ENCODE measurements at places on chromosomes 11 and 22. TPM values are rescaled to one million over a fixed set of nuclear protein-coding genes. Genes with fewer than 3 reads are reported as not detected.

- no peak for DNase-seq
Observed at GRCh38 chr11:39971938-39972337, 1487.5 kb downstream of the LRRC4C start.

DNA sequence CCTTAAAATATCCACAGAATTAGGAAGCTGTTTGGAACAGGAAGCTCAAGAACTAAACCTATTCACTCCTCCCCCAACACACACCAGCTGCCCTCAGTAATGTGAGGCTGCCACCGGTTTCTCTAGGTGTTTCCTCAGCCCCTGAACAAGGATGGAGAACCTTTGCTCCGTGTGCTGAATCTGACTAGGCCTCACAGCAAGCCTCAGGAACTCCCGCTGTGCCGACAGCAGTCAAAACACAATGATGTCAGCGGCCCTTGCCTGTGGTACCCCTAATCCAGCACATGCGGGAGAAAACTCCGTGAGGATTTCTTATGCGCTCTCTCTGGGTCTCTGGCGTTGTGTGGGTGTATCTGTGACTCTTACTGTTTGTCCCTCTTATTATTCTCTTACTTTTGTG lies 153.3 kb downstream of the EFCAB6 start:
- no peak for DNase-seq

- DNase-seq: peak; percentile 31
Observed at GRCh38 chr11:76765863-76766350, 17.2 kb upstream of the TSKU start.

DNA sequence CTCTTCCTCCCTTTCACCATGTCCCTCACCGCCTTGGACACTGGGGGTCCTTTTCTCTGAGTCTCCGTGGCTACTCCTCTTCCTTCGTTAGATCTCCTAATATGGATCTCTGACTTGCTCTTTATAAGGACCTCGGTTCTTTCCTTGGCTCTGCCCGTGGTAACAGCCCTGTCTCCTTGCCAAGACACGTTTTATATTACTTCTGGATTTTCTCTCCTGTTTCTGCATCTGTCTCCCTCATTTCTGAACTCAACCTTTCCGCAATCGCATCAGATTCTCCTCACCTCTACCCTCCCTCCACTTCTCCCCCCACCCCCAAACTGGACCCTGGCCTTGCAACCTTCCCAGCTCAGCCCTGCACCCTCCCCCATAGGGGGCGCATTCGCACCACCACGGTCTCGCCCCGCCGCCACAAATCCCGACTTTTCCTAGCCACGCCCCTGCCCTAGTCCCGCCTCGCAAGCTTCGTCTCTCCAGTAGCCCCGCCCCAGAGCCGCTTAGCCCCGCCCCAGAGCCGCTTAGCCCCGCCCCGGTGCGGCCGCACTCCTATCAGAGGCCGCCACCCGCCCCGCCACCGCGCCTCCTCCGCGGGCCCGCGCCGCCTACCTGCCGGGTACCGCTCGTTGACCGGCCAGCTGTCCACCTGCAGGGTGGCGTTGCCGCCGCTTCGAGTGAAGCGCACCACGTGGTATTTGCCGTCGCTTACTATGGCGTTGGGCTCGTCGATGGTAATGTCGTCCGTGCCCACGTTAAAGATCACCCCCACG lies 39.0 kb downstream of the SLC22A12 start:
- no peak for DNase-seq

GRCh38 chr11:66051766-66052663 lies at the start of gene SF3B2:
TSS of gene SF3B2 (plus strand) at chr11:66052364. CDS start at chr11:66052385, 21 bp downstream.
- peak; percentile 99 for DNase-seq

GRCh38 chr11:126627421-126627820 lies 271.9 kb downstream of the ST3GAL4 start:
- DNase-seq: no peak

- no peak for DNase-seq
Observed at GRCh38 chr11:45282081-45282480, 4.1 kb downstream of the SYT13 start.

DNA sequence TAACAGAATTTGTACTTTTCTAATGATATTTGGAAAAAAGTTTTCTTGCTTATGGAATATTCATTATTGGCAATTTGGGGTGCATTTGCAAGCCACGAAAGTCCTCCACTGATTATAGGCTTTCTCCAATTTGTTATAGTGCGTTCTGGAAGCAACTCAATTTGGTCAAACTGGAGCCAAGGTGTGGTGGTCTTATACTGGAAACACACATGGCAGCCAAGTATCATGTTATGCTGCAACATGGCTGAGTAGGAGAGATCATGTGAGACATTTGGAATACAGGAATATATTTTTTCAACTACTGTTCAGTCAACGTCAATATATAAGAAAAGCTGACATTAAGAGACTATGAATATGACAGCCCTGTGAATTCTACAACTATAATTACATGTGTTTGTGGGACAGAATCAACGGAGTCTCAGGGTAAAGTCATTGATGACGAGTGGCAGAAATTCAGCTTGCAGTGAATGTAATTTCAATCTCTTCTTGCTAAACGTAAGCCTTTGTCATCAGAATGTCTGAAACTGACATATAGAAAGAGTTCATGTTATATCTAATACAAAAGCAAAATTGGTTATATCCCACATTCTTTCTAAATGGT lies 83.8 kb upstream of the FIBIN start:
- DNase-seq: no peak

GRCh38 chr11:110196241-110196754 lies 100.1 kb downstream of the RDX start:
- DNase-seq: no peak

Gene CSF2RB
- 5.0 TPM for total RNA-seq

Gene MRPL11
- 58.7 TPM for total RNA-seq

Gene EML3
- 122 TPM for total RNA-seq

Gene SYT8
- total RNA-seq: not detected
